Type B pancreatic cell (in vitro differentiated cells): ENCODE measurements at places on chromosomes 1 and 21. TPM values are rescaled to one million over a fixed set of nuclear protein-coding genes. Genes with fewer than 3 reads are reported as not detected.

DNA sequence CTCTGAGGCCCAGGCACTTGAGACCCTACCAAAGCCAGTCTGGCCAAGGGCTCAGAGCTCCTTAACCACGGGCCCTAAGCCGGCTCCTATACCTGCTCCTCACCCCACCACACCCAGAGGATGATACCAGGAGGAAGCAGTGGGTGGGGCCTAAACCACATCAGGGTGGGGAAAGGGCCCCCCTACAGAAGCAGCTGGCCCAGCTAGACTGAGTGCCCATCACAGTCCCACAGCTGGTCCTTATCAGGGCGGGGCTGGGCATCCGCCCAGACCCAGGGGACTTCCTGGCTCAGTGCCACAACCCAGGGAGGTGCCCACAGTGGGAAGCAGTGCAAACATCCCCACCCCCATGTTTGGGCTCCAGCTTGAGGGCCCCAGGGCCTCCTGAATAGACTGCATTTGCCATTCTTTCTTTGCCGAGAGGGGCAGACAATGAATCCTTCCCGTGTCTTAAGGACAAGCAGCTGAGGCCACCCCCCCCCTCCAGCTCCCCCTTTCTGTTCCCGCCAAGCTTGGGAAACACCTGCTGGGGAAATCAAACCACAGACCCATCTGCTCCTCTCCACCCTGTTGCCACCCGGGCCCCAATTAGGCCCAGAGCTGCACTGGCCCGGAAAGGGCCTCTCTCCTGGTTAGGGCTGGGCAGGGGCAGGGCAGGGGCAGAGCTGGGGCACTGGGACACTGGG, 6.2 kb downstream of the E2F2 start:
- H3K27ac ChIP-seq, result no peak overlapping the region
- DNase-seq, result no peak
- peaks cover 4% of the 10 kb centered on the region for H3K36me3 ChIP-seq
- H3K4me3 ChIP-seq, result no peak overlapping the region
- no peaks in the 10 kb centered on the region for H3K27me3 ChIP-seq

GRCh38 chr1:232878086-232878485, 72.3 kb upstream of the NTPCR start:
- peaks cover 4% of the 10 kb centered on the region for H3K27me3 ChIP-seq
- H3K36me3 ChIP-seq, result no peaks in the 10 kb centered on the region
- H3K4me3 ChIP-seq, result no peak overlapping the region
- H3K27ac ChIP-seq, result no peak overlapping the region
- peaks cover 3% of the 10 kb centered on the region for H3K4me1 ChIP-seq

- no peak for DNase-seq
- H3K4me1 ChIP-seq, result no peaks in the 10 kb centered on the region
- no peak overlapping the region for H3K27ac ChIP-seq
- H3K4me3 ChIP-seq, result no peak overlapping the region
These were observed 9.1 kb downstream of the NECAP2 start for GRCh38 chr1:16449666-16450065.

- no peaks in the 10 kb centered on the region for H3K27me3 ChIP-seq
- H3K27ac ChIP-seq, result no peak overlapping the region
- H3K4me1 ChIP-seq, result no peaks in the 10 kb centered on the region
- no peak for DNase-seq
- no peak overlapping the region for H3K4me3 ChIP-seq
These were observed 75.1 kb downstream of the LYST start for GRCh38 chr1:235791532-235792060.

DNA sequence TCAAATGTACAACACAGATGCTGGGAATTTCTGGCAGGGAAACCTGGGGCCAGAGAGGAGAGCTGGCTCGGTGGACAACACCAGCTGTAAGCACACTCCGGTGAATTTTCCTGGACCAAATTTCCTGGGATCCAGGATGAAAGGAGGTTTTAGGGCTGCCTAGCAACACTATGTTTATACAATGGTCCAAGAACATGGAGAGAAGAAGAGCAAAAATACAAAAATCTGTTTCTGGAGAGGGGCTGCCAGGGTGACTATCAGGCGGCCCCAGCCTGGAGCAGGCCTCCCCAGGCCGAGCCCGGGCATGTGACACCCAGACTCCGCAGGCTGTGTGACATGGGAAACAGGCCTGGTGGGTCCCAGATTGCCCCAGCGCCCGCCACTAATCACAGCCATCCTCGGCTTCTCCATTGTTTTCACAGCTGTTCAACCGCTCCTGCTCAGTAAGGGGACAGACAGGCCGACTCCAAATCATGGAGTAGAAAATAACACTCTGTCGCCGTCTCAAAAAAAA, 336.0 kb upstream of the NFIA start:
- peak overlapping the region; percentile 45 for H3K4me3 ChIP-seq
- no peak for DNase-seq
- peaks cover 20% of the 10 kb centered on the region for H3K4me1 ChIP-seq
- H3K36me3 ChIP-seq, result peaks cover 4% of the 10 kb centered on the region
- H3K27me3 ChIP-seq, result no peaks in the 10 kb centered on the region

DNA sequence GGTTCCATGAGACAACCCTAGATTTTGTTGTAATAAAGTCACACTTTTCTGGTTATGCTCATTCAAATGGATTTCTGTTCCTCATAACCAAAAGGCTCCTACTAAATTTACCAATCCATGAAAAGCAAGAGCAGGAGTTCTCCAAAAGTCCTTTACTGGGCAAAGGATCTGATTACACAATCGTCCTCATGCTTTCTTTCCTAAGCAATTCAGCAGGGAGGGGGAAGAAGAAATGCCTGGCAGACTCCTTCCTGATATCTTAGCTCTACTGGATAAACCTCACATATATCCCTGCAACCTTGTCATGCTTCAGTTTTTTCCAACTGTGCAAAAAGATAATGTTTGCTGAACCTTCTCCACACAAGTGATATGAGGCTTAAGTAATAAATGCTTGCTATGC, 67.6 kb upstream of the GUCA2B start:
- H3K36me3 ChIP-seq, result no peaks in the 10 kb centered on the region
- H3K27me3 ChIP-seq, result peaks cover 6% of the 10 kb centered on the region
- no peak for DNase-seq
- no peaks in the 10 kb centered on the region for H3K4me1 ChIP-seq
- no peak overlapping the region for H3K4me3 ChIP-seq

Gene KRTAP10-1
- total RNA-seq, result not detected in 2 replicates

Gene XCL2
- total RNA-seq, result not detected in 2 replicates
